ENCODE measurements at places on chromosomes 12 and 14.

DNA sequence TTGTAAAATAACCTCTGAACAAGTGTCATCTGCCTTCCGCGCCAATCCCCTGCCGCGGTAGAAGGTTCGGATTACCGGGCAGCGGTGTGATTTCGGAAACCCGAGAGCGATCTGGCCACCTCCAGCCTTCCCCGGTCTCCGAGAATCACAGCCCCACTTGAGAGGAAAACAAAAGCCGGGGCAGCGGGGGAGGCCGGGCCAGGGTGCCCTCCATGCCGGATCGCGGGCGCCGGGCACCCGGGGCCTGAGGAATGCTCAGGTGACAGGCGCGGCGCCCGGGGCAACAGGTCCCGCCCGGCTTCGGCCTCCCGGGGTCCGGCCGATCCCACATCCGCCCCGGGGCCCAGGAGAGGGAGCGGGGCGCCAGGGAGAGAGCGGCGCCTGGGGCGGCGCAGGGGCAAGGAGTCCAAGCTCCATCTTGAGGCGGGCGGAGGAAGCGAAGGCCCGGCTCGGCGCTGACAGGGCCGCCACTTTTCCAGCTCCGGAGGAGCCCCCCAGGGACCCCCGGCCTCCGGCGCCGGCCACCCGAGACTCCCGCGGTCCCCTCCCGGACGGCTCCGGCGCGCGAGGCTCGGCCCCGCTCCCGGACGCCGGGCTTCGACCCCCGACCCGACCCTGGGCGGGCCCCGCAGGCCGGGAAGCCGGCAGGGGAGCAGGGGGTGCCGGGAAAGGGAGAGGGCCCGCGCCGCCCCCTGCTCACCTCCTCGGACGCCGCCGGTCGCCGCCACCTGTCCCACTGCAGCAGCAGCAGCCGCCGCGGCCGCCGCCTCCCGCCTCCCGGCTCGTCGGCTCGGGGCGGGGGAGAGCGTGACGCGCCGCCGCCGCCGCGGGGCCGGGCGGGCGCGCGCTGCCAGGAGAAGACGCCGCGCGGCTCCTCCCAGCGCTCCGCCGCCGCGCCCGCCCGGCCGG is at the start of gene CLIP1:
CLIP1 (minus strand) TSS at position 849 of the 909 bp plus-strand sequence. CDS start 42,217 bp downstream, outside the sequence.
- DNase-seq, result peak; percentile 49

DNA sequence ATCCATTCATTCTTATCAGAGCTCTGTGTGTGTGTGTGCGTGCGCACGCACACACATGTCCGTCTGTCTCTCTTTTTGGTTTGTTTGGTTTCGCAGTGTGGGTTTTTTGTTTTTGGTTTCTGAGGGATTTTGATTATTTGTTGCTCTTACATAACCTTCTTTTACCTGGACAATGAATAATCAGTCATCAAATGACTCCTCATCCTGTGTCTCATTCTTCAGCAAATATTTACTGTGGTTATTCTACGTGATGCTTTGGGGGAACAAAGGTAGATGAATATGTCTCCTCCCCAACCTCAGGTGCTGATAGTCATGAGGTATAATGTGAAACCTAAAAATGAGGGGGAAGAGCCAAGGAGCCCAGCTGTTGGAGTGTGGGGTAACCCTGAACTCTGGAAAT is 92.4 kb downstream of the SAMD4A start:
- DNase-seq, result no peak

- no peak for DNase-seq
Measured at GRCh38 chr12:92141591-92142121, 4.0 kb downstream of the BTG1 start.

GRCh38 chr12:104012331-104012730 is 37.7 kb downstream of the GLT8D2 start:
- DNase-seq, result no peak

GRCh38 chr12:49720214-49720613 is 13.0 kb upstream of the FMNL3 start:
- DNase-seq, result no peak

DNA sequence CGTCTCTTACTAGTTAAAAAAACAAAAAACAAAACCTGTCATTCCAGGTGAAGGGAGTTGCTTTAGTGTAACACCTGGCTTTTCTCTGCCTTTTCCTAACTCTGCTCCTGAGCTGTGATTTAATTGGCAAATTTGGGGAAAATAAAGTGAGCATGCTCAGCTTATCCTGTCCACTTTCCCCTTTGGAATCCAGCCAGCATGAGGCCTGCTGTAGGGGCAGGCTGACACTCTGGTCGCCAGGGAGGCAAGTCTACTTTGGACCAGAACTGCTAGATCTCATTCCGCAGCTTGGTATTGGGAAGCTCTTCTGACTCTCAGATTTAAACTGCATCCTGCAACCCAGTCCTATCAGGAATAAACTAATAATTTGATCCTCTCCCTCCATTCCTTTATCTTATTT is 30.1 kb downstream of the CDKN1B start:
- no peak for DNase-seq

DNA sequence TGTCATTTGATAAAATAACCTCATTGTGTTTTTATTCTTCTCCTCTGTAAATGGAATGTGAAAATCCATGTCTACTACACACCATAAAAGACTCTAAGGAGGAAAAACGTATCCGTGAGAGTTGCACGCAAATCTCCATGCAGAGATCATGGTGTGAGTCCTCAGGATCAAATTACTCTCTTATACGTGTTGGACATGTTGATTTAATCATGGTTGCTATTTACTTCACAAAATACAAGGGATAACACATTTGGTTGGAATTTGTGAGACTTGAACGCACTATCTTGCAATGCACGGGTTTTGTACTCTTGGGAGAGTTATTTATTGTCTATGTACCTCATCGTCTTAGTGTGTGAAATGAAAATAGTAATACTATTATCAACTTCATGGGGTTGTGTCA is 128.0 kb upstream of the RASSF8 start:
- DNase-seq, result no peak

DNA sequence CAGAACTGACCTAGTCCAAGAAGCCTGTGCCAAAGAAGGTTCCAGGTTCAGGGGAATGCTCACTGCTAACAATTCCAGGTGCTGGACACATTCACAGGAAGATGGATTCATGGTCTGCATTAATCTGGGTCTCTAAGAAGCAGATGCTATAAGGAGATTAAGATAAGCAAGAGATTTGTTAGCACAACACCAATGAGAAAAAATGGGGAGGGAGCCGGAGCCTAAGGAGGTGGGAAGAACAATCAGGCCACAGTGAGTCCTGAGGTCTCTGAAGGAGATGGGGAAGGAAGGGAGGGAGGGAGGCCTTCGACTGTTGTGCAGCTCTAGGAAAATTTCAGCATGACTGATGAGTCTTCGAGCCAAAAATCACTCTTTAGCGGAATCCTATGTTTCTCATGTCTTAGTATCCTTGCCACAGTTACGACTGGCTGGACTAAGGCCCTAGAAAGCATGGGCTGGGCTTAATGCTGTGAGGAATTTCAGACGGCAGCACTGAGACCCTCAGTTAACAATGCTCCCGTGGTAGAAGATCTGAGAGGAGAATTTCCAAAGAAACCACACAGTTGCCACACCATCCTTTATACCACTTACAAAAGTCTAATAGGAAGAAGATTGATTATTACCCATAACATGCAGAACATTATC is 31.5 kb upstream of the PTGDR start:
- no peak for DNase-seq

DNA sequence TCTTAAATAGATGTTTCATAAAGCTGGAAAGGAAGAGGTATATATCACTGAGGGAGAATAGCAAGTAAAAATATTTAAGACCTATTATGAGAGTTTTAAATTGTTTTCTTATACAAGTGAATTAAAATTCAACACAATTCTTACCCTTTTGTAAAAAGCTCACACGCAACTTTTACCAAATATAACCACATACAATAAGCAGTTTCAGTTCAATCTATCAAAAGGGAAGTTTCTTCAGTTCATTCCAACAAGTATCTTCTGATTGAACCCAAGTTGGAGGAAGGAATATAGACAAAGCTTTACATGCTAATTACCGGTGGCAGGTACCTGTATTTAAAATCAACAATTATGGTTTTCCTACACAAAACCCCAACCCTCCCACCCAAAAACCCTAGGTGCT is 41.1 kb downstream of the GTF2A1 start:
- no peak for DNase-seq

- peak; percentile 61 for DNase-seq
Measured at GRCh38 chr14:68568907-68569897, 223.7 kb downstream of the ZFP36L1 start.

DNA sequence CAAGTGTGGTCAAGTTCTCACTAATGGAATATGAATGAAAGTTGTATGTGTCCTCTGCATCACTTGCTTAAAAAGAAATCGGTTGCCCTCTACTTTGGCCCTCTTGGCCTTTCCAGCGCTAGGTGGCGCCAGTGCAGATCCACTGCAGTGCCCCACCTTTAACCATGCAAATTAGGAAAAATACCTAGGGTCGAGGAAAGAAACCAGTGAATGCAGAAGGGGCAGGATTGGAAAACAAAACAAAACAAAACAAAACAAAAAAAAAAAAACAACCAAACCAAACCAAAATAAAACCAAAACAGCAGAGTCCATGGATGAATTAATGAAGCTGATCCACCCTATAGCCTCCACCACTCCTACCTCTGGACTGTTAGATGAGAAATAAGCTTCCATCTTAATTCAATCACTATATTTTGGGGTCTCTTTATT is 12.9 kb upstream of the NEMF start:
- peak; percentile 55 for DNase-seq

GRCh38 chr12:27772328-27773049 is 7.5 kb upstream of the KLHL42 start:
- no peak for DNase-seq

DNA sequence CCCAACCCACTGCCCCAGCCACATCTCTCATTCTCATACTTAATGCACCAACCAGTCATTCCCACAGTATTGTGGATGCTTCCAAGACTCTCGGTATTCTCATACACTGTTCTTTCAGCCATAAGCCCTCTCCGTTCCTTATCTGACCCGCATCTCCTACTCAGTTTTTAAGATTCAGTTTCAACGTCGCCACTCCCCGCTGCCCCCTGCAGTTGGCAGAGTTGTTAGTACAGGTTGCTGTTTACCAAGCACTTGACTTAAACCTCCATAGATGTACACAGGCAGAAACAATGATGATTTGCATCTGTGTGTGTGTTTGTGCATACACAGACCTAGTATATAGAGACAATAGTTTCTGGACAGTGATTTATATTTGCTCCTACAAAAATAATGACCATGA is 40.2 kb downstream of the PAH start:
- no peak for DNase-seq

GRCh38 chr14:101961011-101961721 is 3.2 kb upstream of the DYNC1H1 start:
- peak; percentile 62 for DNase-seq

- DNase-seq, result no peak
Measured at GRCh38 chr14:56810147-56810719, at the start of gene OTX2. TSS of gene OTX2 (minus strand) at chr14:56810479. CDS start at chr14:56805456, 5,023 bp downstream.

DNA sequence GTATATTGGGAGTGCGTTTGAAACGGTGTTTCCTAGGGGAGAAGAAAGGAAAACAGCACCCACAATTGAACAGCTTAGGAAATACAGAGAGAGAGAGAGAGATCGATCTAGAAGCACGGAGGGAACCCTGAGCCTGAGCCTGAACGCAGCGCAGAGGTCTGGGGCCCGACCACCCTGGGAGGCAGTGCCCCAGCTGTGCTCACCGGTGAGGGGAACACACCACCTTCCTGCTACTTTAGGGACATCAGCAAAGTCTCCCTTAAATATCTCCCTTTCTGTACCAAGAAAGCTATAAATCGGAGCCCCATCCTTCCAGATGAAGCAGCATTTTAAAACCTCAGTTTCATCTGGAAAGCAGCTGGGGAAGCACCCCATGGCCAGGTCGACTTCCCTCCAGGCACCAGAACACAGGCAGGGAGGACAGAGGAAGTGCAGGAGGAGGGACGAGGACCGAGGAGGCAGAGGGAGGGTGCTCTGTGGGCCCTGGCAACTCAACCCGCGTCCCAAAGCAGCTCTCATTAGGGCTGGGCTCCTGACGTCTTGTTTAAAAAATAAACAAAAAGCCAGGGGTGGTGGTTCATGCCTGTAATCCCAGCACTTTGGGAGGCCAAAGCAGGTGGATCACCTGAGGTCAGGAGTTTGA is 12.2 kb downstream of the RIMBP2 start:
- no peak for DNase-seq

GRCh38 chr12:128258866-128259555 is 8.0 kb upstream of the TMEM132C start:
- peak; percentile 66 for DNase-seq

- no peak for DNase-seq
Measured at GRCh38 chr14:54337314-54337713, 59.5 kb upstream of the CDKN3 start.

DNA sequence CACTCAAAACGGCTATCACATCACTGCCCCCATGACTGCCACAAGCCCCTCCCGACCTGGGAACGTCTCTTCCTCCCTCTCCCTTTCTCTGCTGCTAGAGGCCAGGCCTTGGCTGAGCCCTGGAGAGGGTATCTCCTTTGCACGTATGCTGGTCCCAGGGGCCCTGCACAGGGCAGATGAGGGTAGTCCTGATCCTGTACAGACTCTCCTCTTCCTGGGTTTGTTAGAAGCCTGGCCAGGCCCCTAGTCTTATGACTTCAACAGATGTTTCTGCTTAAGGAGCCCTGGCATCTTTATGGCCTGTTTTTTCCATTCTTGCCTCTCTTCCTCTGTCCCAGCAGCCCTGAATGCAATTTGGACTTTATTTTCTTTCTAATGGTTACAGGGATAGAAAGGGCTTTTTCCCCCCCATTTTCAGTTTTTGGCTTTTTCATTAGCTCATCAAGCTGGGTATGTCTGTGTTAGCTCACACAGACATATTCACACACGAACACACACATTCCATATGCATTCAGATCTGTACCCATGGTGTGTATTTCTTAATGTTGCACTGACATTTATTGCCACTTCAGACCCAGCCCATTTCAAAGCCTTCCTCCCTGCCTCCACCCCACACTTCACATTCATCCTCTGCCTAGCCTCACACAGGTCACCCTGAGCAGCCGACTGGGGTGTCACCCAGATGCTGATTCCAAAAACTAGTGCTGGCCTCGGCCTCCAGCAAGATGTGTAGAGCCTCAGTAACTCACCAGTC is 203.2 kb downstream of the ZFP36L1 start:
- DNase-seq, result no peak

DNA sequence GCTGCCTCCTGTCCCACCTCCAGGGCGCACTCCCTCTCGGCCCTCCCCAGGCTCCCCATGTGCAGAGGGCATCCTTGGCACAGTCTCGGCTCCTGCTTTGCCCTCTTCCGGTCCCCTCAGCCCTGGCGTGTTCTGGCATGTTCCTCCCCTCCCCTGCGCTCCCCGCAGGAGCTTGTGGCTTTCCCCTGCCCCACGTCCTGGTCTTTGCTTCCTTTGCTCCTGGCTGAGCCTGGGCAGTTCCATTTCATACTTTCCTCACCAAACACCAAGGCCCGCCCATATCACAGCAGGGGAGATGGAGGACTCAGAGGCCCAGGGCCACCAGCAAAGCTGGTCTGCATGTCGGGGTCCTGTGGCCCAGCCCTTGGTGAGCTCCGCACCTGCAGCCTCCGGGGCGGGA is 56.0 kb downstream of the FBRSL1 start:
- no peak for DNase-seq
